ENCODE measurements at places on chromosomes 5 and 9.

DNA sequence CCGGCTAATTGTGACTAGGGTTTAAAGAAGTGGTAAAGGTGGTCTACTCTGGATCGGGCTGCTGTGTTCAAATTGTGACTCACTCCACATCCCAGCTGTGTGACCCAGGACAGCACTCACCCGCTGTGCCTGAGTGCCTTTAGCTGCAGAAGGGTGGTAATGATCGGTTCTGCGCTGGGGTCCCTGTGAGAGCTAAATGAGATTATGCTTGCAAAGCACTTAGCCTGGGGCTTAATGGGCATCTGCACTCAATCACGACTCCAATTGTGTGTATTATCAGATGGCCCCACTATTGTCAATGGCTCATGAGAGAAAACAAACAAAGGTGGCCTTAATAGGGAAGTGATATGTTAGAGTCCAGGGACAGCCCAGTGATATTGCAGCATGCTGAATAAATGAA, 25.1 kb upstream of the TBC1D2 start:
- ATAC-seq, result no peak

GRCh38 chr5:124902097-124902821, 155.8 kb upstream of the ZNF608 start:
- ATAC-seq, result peak; percentile 59

- no peak for ATAC-seq
Measured at GRCh38 chr5:157068339-157068738, 9.4 kb upstream of the HAVCR1 start.

GRCh38 chr9:2227144-2227867, 212.2 kb downstream of the SMARCA2 start:
- no peak for ATAC-seq

GRCh38 chr9:77834898-77835488, 186.9 kb upstream of the GNA14 start:
- ATAC-seq, result no peak
